ENCODE measurements at places on chromosomes 6 and 20.

GRCh38 chr6:163170294-163170883 is 244.1 kb upstream of the QKI start:
- no peak for DNase-seq

DNA sequence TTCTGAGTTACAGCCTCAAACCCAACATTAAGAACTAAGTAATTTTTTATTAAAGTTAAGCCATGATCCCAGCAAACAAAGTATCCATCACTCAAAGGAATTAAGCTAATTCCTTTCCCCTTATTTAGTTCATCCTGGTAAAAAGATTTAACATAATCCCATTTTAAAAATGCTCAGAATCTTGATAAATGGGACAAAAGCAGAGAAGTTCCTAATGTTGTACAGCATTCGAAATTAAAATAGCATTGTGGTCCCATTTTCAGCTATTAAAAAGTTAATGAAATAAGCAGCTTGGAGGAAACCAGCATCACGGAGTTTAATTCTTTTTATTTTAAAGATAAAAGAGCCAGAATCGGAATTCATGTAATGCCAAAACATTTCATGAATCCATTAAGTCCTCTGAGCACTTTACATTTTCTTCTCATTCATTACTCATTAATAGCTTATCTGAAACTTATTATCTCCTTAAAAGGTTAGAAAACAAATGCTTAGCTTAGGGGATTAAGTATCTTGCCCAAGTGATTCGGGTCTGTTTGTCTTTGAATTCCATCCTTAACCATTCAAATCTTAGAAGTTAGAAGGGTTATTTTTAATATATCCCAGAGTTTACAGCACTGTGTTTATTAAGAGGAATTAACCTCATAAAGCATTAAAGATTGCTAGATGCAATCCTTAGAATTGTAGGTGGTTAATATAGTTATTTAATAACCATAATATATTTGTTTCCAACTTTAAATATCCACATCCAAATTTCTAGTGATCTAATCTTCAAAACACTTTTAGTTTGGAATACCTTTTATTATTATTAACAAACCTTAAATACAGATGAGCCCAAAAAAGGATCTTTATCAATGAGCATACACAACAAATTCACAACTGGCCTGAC is 11.2 kb downstream of the RBM39 start:
- DNase-seq = no peak

GRCh38 chr6:144712541-144712940 is 427.4 kb downstream of the UTRN start:
- DNase-seq = no peak

DNA sequence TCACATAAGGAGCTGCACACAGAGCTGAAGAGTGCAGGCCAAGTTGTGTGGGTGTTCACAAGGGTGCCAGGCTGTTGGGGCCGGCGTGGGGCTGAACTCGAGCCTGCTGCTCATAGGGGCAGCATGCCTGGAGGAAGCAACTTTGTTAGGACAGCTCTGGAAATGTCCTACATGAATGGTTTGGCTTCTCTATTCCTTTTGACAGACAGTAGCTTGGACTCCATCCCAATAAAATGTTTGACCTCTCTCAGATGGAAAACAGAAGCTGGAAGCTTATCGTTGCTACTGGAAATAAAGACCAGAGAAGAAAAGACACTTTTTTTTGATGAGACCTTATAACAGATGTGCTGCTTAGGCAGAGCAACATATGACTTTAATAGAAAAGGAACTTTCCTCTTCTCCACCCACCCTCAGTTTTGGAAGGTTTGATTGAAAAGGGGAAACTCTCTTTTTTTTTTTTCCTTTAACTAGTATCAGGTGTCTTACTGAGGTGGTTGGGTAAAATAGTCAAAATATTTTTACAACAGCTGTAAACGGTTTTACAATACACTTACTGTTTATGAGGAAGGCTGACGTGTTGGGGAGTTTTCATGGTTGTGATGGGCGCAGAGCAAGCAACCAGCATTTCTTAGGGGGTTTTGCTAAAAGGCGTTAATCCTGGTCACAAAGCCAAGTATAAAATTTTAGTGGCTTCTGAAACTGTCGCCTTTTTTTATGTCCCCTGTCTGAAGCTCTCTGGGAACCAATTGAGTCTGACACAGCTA is 80.7 kb upstream of the EEF1E1 start:
- no peak for DNase-seq

- DNase-seq = no peak
These were observed 4.7 kb downstream of the DXO start for GRCh38 chr6:31966997-31967925.

- no peak for DNase-seq
These were observed 82.4 kb downstream of the IRF4 start for GRCh38 chr6:473768-474452.

- DNase-seq = no peak
These were observed 16.6 kb downstream of the POM121L2 start for GRCh38 chr6:27295301-27296079.

DNA sequence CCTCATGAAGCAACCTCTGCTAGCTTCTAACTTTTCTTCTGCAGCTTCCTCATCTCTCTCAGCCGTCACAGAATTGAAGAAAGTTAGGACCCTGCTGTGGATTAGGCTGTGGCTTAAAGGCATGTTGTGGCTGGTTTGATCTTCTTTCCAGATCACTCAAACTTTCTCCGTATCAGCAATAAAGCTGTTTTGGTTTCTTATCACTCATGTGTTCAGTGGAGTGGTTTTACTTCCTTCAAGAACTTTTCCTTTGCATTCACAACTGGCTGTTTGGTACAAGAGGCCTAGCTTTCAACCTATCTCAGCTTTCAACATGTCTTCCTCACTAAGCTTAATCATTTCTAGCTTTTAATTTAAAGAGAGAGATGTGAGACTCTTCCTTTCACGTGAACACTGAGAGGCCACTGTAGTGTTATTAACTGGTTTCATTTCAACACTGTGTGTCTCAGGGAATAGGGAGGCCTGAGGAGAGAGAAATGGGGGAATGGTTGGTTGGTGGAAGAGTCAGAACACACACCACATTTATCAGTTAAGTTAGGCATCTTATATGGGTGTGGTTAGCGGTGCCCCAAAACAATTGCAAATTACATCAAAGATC is 17.2 kb downstream of the ZSCAN23 start:
- no peak for DNase-seq

GRCh38 chr20:46030284-46031013 is 1.4 kb downstream of the SLC12A5 start:
- no peak for DNase-seq

- no peak for DNase-seq
These were observed 98.1 kb downstream of the HIVEP2 start for GRCh38 chr6:142846883-142847287.

GRCh38 chr6:134247231-134247833 is 70.6 kb downstream of the SGK1 start:
- peak; percentile 72 for DNase-seq

DNA sequence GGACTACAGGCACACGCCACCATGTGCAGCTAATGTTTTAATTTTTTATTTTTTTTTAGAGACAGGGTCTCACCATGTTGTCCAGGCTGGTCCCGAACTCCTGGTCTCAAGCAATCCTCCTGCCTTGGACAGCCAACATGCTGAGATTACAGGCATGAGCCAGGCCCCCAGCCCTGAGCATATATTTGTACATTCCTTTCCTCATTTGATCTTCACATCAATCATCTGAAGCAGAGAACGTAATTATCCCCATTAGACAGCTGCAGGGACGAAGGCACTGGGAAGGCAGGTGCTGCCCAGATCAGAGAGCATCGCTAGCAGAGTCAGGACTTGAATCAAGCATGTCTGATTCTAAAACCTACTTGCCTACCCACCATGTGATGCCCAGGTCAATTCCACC is 41.0 kb upstream of the SIRPA start:
- DNase-seq = no peak

DNA sequence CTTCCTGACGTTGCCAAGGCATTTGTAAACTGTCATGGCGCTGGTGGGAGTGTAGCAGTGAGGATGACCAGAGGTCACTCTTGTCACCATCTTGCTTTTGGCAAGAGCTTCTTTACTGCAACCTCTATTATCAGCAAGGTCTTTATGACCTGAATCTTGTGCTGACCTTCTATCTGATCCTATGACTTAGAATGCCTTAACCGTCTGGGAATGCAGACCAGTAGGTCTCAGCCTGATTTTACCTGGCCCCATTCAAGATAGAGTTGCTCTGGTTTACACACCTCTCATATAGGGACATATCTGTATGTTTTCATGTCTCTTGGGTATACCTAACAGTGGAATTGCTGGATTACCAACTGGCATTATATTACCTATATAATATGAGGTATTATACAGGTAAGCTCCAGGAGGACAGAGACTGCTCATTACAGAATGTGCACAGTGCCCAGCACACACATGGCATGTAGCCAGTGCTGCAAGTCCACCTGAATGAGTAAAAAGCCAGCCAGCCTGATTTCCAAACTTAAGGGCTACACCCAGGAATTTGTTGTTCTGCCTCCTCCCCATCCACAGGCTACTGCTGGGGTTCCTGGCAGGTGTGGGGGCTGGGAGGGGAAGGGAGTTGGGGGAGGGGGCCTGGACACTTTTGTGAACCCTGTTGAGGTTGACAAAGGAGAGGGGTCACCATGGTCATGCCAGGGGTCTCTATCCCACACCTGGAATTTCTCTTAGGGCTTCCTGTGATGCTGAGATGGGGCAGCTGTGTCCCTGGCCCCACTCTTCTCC is 35.2 kb upstream of the BLCAP start:
- DNase-seq = no peak

GRCh38 chr20:49965781-49966305 is 16.9 kb upstream of the SNAI1 start:
- DNase-seq = no peak

DNA sequence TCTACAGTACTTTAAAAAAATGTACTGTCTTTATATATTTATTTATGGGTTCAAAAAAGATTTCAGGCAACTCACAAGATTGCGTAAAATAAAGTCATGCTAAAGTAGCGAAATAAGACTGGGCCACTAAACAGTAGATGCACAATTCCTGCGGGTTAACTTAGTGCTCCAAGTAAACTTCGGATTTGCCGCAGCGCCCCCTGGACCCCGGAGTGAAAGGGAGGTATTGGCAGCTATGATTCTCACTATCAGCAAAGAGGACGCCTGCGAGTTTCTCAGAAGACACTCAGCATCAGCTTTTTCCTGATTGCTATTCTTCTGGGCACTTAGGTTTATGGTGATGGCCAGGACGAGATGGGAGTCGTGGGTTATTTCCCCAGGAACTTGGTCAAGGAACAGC is 1.4 kb downstream of the OTOR start:
- no peak for DNase-seq

- DNase-seq = no peak
These were observed 34.2 kb downstream of the FOXQ1 start for GRCh38 chr6:1346101-1346500.

- no peak for DNase-seq
These were observed 3.1 kb upstream of the UBE2J1 start for GRCh38 chr6:89355511-89356194.

DNA sequence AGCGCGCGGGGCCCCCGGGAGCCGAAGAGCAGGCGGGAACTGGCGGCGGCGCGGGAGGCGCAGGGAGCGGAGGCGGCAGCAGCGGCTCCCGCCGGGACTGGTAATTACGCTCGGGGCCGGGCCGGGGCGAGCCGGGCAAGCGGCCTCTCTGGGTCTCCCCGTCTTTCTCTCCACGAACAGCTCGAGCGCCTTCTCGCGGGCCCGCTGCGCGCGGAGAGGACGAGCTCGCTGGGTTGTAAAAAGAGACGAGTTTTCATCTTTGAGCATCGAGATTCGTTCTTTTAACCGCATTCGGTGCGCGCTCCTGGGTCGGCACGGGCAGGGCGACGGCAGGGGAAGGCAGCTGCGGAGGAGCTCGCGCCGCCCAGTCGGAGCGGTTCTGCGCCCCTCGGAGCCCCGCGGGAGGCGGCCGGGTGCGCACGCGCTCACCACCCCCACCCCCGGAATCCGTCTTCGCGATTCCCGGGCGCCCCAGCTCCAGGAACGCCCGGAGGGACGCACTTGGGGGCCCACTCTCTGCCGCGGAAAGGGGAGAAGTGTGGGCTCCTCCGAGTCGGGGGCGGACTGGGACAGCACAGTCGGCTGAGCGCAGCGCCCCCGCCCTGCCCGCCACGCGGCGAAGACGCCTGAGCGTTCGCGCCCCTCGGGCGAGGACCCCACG is 38.0 kb downstream of the YTHDF1 start:
- DNase-seq = no peak

- no peak for DNase-seq
These were observed 115.4 kb upstream of the BTN3A2 start for GRCh38 chr6:26249707-26249956.

- DNase-seq = no peak
These were observed 17.3 kb downstream of the PLN start for GRCh38 chr6:118565311-118565960.

- DNase-seq = no peak
These were observed 7.1 kb downstream of the CSNK2A1 start for GRCh38 chr20:536426-537010.

- DNase-seq = no peak
These were observed 6.4 kb upstream of the MICAL1 start for GRCh38 chr6:109461733-109462526.

- DNase-seq = no peak
These were observed 11.9 kb upstream of the QKI start for GRCh38 chr6:163402616-163403015.

- DNase-seq = no peak
These were observed 83.4 kb downstream of the PRDM1 start for GRCh38 chr6:106169517-106169916.

- no peak for DNase-seq
These were observed 42.2 kb downstream of the PYGB start for GRCh38 chr20:25289886-25290597.

GRCh38 chr6:121857551-121857950 is 422.1 kb downstream of the GJA1 start:
- no peak for DNase-seq

DNA sequence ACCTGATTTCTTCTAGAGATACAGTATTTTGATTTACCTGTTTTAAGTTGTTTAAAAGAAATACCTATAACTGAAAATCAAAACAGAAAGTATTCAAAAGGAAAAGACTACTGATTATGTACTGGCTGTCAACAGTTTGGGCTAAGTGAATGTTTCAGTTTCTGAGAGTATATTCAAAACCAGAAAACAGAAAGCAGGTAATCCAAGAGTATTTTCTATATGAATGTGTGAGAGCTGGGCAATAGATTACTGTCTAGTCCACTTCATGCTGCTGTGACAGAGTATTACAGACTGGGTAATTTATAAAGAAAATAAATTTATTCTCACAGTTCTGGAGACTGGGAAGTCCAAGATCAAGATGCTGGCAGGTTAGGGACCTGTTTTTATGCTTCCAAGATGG is 261.0 kb downstream of the ARHGAP18 start:
- DNase-seq = no peak

All from effector memory CD4-positive, alpha-beta T cell (primary cell).